Activated CD8-positive, alpha-beta memory T cell treated with anti-CD3 and anti-CD28 coated beads, Interleukin-2, amount 10 ng/mL, durations not matched to agents 7 days and 5 days (primary cell): ENCODE measurements at places on chromosomes 13 and 19. TPM values are rescaled to one million over a fixed set of nuclear protein-coding genes. Genes with fewer than 3 reads are reported as not detected.

DNA sequence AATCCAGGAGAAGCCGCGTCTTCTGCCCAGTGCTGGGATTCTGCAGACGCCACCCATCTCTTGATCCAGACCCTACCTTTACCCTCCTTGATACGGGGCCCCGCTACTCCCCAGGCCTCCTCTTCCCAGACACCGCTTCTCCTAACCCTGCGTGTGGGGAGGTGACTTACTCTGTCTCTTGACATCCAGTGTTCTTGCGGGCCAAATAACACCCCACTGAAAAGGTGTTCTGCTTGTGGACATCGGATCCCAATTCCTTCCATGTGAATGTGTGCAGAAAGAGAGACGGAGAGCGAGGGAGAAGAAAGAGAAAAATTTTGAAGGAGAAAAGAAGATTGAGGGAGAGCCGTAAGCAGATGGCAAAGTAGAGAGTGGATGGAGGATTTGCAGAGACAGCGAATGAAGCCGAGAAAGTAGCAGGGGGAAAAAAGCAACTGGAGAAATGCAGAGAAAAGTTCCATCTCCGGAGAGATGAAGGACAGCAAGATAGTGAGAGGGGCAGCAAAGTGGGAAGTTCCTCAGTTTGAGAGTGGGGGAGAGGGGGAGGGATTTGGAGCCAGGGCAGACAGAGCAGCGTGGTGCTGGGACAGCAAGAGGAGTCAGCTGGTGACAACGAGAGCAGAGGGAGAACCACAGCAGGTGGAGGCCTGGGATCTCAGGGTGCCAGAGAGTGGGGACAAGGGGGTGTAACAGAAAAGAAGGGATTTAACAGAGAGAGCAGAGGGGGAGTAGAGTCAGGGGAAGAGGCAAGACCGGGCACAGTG, 814 bp downstream of the ZNF480 start:
- peak overlapping the region; percentile 95 for H3K27ac ChIP-seq
- no peaks in the 10 kb centered on the region for H3K27me3 ChIP-seq
- H3K36me3 ChIP-seq = peaks cover 72% of the 10 kb centered on the region
- H3K4me1 ChIP-seq = peaks cover 19% of the 10 kb centered on the region
- DNase-seq = no peak

DNA sequence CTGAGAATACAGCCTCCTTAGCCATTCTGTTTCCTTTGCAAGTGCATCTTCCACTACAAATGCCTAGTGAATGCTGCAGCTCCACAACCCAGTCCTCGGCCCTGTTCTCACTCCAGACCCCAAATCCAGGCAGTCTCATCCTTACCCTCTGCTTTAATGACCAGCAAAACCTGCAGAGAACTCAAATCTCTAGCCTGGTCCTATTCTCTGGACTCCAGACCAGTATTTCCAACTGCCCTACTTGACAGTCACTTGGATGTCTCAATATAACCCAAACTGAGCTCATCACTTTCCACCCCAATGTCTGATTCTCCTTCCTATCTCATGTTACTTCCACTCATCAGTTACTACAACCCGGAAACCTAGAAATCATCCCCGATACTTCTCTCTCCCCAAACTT, 2.6 kb upstream of the EBPL start:
- peaks cover 5% of the 10 kb centered on the region for H3K36me3 ChIP-seq
- no peak overlapping the region for H3K27ac ChIP-seq
- peaks cover 16% of the 10 kb centered on the region for H3K4me1 ChIP-seq
- no peaks in the 10 kb centered on the region for H3K27me3 ChIP-seq

DNA sequence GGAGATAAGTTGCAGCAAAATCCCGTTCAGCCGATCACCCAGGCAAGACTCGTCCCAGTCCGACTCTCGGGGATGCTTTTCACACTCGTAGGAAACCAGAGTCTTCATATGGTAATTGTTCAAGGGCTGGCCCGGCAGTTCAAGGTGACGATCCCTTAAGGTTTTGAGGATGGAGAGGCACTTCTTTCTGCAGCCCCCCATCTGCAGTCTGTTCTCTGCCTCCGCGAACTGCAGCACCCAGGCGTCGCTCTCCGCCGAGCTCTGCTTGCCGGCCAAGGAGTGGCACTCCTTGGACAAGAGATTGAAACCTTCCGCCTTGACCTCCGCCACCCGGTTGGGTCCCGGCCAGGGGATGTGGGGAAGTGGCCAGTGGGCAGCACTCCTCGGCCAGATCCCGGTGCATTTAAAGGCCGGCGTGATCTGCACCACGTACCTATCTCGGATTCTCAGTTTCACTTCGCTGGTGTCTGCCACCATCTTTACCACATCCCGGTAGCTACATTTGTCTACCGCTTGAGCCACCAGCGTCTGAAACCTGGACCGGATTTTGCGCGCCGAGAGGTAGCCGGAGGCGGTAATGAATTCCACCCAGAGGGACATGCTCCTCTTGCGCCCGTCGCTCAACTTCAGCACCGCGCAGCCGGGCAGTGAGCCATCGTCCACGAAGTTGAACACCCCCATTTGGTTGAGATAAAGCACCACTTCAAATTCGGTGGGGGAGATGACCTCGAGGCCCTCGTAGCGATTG, 1.1 kb downstream of the MAB21L1 start:
- H3K4me1 ChIP-seq = peaks cover 13% of the 10 kb centered on the region
- H3K27ac ChIP-seq = peak overlapping the region; percentile 45

Gene MRPS12
- 73.7 TPM for total RNA-seq

DNA sequence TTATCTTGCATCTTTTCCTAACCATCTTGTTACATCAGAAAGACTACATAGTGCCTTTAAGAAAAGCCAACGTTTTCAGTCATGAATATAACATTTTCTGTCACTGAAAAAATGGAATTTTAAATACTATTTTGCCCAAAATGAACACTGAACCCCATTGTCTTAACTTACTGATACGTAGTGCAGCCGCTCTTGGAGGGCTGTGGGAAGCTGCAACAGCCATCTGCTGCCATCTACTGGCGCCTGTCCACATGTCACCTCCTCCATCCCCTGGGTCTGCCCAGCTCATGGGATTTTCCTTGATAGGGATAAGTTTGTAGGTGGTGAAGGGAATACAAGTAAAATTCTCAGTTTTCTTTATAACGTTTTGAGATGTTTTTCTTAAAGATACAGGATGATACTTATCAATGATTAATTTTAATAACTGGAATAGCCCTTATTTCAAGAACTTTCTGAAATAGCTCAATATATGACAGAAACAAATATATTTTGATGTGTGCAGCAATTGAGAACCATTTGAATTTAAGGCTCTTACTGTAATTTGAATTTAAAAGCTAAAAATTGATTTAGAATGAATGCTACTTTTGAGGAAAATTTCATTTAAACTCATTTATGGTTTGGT, 73.7 kb downstream of the GGACT start:
- H3K27ac ChIP-seq = no peak overlapping the region
- H3K4me3 ChIP-seq = no peak overlapping the region
- no peaks in the 10 kb centered on the region for H3K27me3 ChIP-seq
- peak; percentile 83 for DNase-seq
- peaks cover 32% of the 10 kb centered on the region for H3K4me1 ChIP-seq

Gene IGFLR1
- total RNA-seq = 117 TPM

- H3K36me3 ChIP-seq = no peaks in the 10 kb centered on the region
- DNase-seq = no peak
- H3K4me3 ChIP-seq = no peak overlapping the region
- no peaks in the 10 kb centered on the region for H3K4me1 ChIP-seq
- no peak overlapping the region for H3K27ac ChIP-seq
Measured at GRCh38 chr13:67120872-67121531, 109.1 kb downstream of the PCDH9 start.

GRCh38 chr19:21900401-21900800, 64.4 kb upstream of the ZNF43 start:
- no peaks in the 10 kb centered on the region for H3K27me3 ChIP-seq
- H3K27ac ChIP-seq = no peak overlapping the region
- peaks cover 1% of the 10 kb centered on the region for H3K36me3 ChIP-seq
- no peak overlapping the region for H3K4me3 ChIP-seq
- DNase-seq = no peak
- H3K4me1 ChIP-seq = no peaks in the 10 kb centered on the region

DNA sequence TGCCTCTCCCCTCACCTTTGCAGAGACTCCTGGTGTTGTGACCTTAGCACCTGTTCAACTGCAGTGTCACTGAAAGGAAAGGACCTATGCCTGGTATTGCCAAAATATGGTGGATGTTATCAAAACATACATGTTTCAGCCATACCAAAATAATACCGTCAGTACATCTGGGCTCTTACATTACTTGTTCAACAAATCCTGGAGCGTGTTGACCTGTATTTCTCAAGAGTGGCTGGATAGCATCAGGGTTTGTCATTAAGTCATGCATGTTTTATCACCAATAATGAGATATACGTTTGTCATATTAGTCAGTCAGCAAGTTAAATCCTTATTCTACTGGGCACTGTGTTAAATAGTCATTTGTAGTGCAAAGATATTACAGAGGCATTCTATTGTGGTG, 290.8 kb downstream of the SHISA2 start:
- no peak overlapping the region for H3K27ac ChIP-seq
- peaks cover 25% of the 10 kb centered on the region for H3K27me3 ChIP-seq
- no peak overlapping the region for H3K4me3 ChIP-seq
- no peaks in the 10 kb centered on the region for H3K36me3 ChIP-seq

DNA sequence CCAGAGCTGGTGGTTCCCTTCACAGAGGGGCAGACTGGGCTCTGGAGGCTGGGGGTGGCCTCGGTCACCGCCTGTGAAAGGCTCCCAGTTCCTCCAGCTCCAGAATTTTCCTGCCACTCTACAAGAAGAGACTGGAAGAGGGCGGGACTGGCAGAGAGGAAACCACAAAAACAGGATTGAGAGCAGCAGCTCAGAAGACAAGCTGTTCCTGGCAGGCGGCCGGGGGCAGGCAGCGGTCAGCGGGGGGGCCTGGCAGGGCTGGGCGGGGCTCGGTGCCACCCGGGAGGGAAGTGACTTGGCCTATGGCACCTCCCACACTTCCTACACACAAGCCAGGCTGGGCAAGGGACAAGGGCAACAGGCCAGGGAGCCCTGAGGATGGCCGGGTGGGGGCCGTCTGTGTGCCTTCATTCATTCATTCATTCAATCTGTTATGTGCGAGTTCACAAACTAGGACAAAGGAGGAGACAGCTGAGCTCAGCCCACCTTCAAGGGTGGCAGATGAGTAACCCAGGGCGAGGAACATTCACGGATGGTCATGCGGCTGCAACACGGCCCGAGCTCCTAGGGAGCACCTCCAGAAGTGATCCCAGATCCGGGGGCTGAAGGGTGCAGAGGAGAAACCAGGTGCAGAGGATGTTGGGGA, 16.9 kb upstream of the BTBD2 start:
- H3K36me3 ChIP-seq = no peaks in the 10 kb centered on the region
- H3K4me3 ChIP-seq = peak overlapping the region; percentile 55
- H3K4me1 ChIP-seq = peaks cover 24% of the 10 kb centered on the region
- H3K27me3 ChIP-seq = no peaks in the 10 kb centered on the region

DNA sequence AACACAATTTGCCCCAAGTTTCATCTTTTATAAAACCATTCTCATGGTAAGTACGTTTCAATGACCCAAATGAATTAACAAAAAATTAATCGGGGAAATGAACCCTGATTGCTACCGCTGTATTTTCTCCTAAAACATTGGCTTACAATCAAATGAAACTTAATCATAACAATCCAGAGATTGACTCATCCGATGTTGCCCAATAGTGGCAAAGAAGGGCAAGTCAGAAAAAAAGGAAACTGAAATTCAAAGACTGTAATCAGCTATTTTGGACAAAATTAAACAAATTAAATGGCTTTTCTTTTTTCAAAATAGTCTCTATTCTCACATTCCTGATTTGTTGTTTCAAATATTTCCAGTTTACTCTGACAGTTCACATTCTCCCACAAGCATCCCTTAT, 3.9 kb upstream of the ACOD1 start:
- DNase-seq = no peak
- no peak overlapping the region for H3K4me3 ChIP-seq
- H3K27ac ChIP-seq = no peak overlapping the region
- no peaks in the 10 kb centered on the region for H3K4me1 ChIP-seq
- no peaks in the 10 kb centered on the region for H3K36me3 ChIP-seq

Gene ZNF582
- total RNA-seq = 1.9 TPM

DNA sequence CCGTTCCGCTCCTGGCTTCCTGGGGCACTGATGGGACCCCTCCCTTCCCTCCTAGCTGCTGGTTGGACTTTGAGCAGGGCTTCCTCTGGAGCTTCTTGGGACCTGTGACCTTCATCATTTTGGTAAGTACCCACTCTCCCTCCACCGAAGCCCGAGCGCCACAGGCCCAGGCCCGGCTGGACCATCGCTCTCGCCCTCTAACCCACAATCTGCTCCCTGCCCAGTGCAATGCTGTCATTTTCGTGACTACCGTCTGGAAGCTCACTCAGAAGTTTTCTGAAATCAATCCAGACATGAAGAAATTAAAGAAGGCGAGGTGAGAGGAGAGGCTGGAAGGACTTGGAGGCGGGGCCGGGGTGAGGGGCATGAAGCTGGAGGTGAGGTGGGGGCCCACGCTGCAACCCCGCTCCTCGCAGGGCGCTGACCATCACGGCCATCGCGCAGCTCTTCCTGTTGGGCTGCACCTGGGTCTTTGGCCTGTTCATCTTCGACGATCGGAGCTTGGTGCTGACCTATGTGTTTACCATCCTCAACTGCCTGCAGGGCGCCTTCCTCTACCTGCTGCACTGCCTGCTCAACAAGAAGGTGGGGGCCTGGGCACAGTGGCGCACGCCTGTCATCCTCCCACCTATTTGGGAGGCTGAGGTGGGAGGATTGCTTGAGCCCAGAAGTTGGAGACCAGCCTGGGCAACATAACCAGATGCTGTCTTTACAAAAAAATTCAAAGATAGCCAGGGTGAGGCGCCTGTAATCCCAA, 12.3 kb downstream of the DDX39A start:
- DNase-seq = no peak
- no peak overlapping the region for H3K4me3 ChIP-seq
- H3K27ac ChIP-seq = peak overlapping the region; percentile 52
- peaks cover 44% of the 10 kb centered on the region for H3K4me1 ChIP-seq
- H3K27me3 ChIP-seq = no peaks in the 10 kb centered on the region

Gene PALM3
- not detected for total RNA-seq

Gene ZNF439
- total RNA-seq = 6.2 TPM

GRCh38 chr19:12453495-12453894, 12.7 kb upstream of the ZNF443 start:
- no peak overlapping the region for H3K27ac ChIP-seq
- no peak overlapping the region for H3K4me3 ChIP-seq
- DNase-seq = no peak

DNA sequence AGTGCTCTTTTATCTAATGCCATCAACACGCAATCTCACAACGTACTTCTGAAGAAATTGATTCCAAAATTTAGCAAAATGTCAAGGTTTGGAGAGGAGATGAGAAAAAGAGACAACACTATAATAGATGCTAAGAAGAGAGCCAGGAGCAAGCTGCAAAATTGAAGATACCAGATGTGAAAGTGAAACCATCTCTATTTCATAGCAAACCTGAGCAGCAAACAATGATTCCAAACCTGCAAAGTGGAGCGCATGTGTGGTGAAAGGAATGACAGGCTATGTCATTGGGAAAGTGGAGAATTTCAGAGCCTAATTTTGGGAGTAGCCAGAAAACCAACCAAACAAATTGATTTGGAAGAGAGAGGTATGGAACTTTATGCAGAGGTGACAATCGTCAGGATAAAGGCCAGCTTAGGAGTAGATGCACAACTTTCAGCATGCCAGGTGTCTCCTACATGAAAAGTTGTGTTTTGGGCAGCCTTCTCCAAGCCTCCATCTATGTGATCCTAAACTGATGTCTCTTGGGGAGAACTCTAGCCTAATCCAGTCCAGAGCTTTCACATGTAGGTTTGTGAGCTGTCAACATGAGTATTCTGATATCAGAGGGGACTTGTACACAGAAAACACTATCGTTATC, 158.4 kb upstream of the FNDC3A start:
- H3K36me3 ChIP-seq = peaks cover 6% of the 10 kb centered on the region
- peak overlapping the region; percentile 66 for H3K4me3 ChIP-seq
- no peak for DNase-seq
- peaks cover 12% of the 10 kb centered on the region for H3K4me1 ChIP-seq
